ENCODE measurements at places on chromosomes 11 and 22.

GRCh38 chr11:31720225-31720624 is 90.9 kb downstream of the PAX6 start:
- no peak for DNase-seq

GRCh38 chr11:16859651-16860050 is 121.2 kb downstream of the C11orf58 start:
- no peak for DNase-seq

DNA sequence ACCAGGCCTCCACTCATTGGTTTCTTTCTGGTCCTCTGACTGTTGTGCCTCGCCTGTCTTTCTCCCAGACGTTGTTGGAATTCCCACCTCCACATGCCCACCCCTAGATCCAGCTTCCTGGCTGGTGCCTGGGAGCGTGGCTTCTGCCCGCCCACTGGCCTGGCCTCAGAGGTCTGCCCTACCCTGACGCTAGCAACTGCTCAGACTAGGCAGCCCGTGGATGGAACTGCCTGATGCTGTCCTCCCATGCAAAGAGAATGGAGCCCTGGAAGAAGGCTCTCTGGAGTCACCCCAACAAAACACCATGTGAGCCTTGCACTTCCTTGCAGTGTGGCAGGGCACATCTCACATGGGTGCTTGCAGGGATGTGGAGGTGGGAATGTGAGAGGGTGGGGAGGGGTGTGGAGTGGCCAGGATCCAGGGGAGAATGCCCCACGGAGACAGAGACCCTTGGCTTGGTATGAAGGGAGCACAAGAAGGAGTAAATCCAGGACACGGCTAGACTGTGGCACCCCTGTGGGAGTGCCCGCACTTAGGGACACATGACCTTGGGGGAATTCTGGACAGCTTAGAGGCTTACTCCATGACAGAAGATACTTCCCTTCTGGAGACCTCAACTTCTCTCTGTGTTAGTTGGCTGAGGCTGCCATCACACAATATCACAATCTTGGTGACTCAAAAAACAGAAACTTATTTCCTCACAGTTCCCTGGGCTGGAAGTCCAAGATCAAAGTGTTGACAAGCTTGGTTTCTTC is 22.5 kb upstream of the ADA2 start:
- no peak for DNase-seq

DNA sequence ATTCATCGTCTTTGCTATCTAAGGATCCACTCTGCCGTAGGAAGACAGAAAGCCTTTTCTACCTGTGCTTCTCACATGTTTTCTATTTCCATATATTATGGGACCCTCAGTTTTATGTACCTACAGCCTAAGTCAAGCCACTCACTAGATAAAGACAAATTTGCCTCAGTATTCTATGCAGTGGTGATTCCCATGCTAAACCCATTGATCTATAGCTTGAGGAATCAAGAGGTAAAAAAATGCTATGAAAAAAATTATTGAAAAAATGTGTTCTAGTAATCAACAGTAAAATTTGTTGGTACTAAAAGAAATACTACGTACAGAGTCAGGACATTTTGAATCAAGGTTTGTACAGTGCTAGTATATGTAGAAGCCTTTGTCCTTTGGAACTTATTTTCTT is 18.1 kb upstream of the OR5AL1 start:
- no peak for DNase-seq

- no peak for DNase-seq
Observed at GRCh38 chr22:45009606-45010531, at the start of gene PHF21B. Gene PHF21B, minus strand, starts transcription at chr22:45010005. Its CDS starts 456 bp downstream, at chr22:45009549.

DNA sequence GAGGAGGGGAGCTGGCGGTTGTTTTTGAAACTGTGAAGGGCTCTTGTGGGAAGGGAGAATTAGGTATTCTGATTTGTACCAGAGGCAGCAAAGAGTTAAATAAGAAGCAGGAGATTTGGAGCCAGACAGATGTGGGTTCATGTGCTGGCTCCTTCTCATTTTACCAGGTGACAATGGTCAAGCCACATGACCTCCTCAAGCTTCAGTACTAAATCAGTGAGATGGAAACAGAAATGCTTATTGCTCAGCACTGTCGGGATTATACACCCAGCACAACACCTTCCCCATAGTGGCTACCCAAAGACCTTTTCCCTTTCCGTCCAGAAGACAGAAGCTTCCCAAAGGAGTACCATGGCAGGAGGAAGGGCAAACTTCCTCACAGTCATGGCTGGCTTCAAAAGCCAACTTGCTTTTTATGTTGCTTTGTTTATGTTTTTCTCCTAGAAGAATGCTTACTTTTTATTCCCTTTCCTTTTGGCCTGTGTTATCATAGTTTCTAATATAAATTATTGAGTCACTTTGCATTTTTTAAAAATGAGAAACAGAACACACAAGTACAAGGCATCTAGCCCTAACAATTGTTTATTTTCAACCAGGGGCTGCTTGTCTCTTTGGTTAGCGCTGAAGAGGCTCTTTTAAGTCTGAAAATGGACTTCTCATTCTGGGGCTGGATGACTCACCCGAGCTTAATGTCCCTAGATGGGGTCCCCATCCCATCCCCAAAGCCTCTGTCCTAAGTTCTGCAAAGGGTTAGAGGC is 181.5 kb upstream of the ZBED5 start:
- no peak for DNase-seq

- no peak for DNase-seq
Observed at GRCh38 chr11:62186195-62186594, 3.8 kb upstream of the SCGB1D1 start.

GRCh38 chr22:25644122-25644521 is 79.6 kb downstream of the GRK3 start:
- DNase-seq, result no peak

GRCh38 chr11:120399307-120399706 is 63.1 kb downstream of the ARHGEF12 start:
- no peak for DNase-seq

DNA sequence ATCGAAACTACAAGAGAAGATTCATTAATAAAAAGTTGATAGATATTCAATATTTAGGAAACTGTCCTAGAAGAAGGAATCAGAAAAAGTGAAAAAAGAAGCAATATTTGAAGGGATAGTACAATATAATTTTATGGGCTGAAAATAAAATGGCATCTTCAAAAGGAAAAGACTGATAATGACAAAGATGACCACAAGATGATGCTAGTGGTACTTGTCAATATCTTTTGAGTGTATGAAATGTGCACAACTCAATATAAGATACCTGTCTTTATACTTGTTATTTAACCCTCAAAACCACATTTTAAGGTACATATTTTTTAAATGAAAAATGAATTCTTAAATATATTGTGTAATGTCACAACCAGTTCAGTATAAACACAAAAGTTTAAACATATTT is 1059.6 kb upstream of the RAG2 start:
- no peak for DNase-seq

DNA sequence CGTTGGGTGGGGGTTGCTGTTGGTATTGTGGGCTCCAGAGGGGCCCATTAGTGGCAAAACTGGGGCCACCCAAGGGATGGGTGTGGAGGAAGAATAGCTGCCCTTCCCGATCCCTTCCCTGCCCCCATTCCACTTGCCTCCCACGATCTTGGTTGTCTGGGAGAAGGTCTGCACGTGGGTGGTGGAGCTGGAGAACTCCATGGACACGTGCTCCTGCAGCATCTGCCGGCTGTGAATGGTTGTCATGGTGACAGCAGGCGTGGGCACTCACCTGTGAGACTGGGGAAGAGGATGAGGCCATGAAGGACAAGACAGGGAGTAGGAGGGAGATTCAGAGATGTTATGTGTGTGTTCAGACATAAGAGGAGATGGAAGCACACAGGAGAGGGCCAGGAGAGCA is 2.0 kb downstream of the IGSF22 start:
- no peak for DNase-seq

DNA sequence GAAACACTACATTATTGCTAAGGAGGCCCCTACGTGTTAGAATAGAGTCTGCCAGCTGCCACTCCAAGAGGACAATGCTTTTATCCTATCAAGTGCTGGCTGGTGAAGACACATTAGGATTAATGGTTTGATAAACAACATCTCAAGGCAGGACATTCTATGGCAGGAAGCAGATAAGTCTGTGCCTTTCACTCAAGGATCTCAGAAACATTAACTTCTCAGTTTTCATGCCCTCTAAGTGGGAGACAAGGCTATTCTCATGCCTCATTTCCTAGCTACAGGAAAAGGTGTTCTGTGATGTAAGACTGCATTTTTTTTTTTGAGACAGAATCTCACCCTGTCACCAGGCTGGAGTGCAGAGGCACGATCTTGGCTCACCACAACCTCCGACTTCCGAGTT is 23.5 kb upstream of the TIMP3 start:
- DNase-seq, result no peak

DNA sequence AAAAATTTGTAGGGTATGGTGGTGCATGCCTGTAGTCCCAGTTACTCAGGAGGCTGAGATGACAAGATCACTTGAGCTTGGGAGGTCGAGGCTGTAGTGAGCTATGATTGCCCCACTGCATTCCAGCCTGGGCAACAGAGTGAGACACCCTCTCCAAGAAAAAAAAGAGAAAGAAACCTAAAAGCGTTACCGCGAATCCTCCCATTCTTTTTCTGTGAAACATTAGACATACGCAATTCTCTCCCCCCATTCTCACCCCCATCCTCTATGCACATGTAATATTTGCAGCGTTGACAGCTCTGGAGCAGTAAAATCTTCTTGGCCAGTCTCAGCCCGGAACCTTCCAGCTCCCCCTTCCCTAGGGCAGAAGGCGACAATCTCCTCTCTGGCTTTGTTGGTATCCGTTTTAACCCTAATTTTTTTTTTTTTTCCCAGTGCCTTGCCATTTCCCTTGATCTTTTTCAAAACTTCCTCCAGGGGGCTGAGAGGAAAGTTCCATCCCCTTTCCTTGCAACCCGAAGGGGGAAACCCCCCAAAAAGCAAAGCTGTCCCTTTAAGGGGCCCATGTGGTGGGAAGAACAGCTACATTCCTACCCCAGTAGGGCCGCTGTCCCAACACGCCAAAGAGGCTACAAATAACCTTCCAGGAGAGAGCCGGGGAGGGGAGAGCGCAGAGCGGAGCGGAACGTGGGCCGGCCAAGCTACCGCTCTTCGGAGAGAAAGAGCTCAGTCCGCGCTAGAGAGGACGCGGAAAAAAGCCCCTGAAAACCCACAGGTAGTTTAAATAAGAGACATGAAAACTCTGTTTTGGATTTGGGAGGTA is 1.9 kb downstream of the LRP4 start:
- no peak for DNase-seq

GRCh38 chr11:117427356-117427874 is 99.8 kb downstream of the CEP164 start:
- no peak for DNase-seq

DNA sequence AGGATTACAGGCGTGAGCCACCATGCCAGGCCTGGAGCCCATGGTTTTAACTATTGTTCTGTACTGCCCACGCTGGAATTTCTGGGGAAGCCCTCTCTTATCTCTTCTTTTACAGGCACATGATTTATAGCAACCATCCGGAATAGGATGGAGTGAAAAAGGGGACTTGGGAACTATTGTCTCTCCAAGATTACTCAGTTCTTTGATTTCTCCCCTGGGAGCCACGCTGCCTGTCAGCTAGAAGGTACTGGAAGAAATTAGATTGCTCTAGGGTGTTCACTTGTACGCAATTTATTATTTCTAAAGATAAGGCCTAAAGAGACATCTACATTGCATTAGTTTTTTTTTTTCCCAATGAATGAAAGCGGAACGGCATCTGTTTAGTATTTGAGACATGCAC is 65.6 kb upstream of the PTPRJ start:
- DNase-seq, result no peak

- no peak for DNase-seq
Observed at GRCh38 chr22:35024364-35024692, 41.6 kb upstream of the ISX start.

DNA sequence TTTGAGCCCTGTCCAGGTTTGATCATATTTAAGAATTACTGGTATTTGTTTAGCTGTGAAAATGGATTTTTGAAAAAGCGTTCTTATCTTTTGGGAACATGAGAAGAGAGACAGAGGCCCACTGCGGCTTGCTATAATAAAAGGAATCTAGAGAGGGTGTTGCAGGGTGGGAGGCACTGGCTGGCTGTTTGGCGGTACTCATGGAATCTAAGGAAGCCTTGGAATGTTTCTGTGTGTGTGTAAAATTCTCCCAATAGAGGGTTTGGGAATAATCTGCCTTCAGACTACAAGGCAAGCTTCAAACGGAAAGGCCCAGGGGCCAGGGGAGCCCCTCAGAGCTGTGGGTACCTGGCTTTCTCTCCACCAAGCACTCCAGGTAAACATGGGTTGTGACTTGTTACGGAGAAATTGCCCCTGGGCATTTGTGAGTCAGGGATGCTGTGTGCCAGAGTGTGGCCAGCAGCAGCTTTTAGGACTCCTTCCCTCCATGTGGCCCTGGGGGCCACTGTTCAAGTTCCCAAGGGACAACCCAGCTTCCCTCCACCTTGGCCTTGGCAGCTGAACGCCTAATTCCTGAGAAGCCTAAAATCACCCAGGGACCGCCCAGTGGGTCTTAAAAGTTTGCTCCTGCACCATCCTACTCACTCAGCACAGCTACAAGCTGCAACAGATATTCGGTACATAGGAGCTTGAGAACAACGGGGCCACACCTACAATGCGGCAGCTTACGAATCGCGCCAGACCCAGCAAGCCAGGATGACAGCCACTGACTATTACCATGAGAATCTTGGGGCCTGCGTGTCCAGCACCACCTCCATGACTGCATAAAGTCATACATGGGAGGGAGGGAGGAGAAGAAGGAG is 14.1 kb upstream of the SYT8 start:
- no peak for DNase-seq
